Upper lobe of left lung (tissue), 6 donors: ENCODE measurements at places on chromosomes 6 and 20.
A peak's percentile ranks its signal among the peaks of the same experiment; 100 is the strongest.

GRCh38 chr6:83199863-83200225 lies 6.7 kb downstream of the RWDD2A start:
- DNase-seq = no peak

GRCh38 chr20:48180024-48180423 lies 394.7 kb upstream of the SULF2 start:
- DNase-seq = no peak

DNA sequence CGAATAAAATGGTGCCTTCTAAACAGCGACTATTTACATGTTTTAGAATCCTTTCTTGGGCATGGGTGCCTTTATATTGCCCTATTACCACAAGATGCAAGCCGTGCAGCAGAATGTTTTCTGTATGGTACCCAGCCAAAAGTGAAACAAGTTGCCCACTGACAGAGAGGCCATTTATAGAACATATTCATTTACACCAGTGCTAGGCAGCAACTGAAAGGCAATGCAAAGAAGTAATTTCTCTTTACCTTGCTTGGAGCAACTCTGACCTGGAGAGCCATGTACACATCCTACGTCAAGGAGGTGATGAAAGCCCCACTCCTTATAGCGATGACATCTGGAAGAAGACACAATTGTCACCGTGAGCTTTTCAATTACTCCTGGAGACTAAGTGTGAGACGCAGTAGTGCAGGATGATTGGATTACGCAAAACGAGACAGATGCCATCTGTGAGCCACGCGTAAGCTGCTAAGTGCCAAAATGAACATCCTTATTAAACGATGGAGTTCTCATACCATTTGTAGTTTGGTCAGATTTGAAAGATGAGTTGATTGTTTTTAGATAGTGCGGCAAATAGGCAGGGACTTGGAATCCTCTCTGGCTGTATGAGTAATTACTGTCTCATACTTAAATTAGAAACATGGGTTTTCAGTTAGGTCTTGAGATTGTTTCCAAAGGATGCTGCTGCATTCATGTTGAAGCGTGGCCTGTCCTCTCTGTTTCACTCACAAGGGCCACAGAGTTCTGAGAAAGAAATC lies at the start of gene TMEM244:
TMEM244 (minus strand) TSS at position 408 of the 758 bp plus-strand sequence; CDS start at position 281, 127 bp downstream.
- DNase-seq = no peak

GRCh38 chr6:29792123-29793035 lies 35.2 kb upstream of the HLA-G start:
- peak; percentile 96 for DNase-seq

- no peak for DNase-seq
These were observed 122.2 kb downstream of the KIF13A start for GRCh38 chr6:17865243-17865642.

GRCh38 chr6:169145496-169145895 lies 108.2 kb downstream of the THBS2 start:
- DNase-seq = no peak
